Activated T-cell treated with anti-CD3 and anti-CD28 coated beads for 1 hour (primary cell): ENCODE measurements at places on chromosomes 11 and 22.

- no peak for DNase-seq
These were observed 47.6 kb upstream of the FIBIN start for GRCh38 chr11:26946257-26946716.

DNA sequence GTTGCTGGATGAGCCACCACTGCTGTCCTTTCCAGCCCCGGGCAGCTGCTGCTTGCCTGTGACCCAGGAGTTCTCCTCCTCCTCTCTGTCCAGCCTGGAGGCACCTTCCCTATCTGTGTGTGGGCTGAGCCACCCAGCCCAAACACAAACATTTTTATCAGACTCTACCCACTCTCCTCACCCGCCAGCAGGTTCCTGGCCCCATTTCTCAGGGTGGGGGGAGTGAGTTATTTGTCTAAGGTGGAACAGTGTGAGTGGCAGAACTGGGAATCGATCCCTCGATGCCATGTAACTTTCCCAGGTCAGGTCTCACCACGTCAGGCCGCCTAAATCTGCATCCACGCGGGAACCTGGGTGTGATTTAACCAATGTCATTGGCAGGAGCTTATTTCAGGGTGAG lies 20.8 kb upstream of the SMIM38 start:
- DNase-seq, result no peak

GRCh38 chr11:120285256-120285655 lies 39.8 kb upstream of the TLCD5 start:
- no peak for DNase-seq

DNA sequence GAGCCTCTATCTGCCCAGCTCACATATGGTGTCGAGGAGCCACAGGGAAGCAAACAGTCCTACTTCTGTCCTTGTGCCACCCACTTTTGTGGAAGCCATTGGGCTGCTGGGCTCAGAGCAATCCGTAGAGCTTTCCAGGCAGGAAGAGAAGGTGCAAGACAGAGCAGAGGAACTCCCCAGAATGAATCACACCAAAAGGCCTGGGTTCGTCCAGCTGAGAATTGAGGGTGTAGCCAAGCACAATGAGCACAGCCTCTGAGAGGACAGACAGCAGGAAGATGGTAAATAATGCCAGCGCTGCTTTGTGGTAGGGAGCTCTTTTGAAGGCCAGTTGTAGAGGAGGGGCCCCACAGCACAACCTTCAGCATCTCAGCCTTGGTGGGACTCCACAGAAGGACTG lies 237.8 kb downstream of the GRIK4 start:
- no peak for DNase-seq

GRCh38 chr11:95999711-96000406 lies 76.0 kb upstream of the MTMR2 start:
- DNase-seq, result no peak

DNA sequence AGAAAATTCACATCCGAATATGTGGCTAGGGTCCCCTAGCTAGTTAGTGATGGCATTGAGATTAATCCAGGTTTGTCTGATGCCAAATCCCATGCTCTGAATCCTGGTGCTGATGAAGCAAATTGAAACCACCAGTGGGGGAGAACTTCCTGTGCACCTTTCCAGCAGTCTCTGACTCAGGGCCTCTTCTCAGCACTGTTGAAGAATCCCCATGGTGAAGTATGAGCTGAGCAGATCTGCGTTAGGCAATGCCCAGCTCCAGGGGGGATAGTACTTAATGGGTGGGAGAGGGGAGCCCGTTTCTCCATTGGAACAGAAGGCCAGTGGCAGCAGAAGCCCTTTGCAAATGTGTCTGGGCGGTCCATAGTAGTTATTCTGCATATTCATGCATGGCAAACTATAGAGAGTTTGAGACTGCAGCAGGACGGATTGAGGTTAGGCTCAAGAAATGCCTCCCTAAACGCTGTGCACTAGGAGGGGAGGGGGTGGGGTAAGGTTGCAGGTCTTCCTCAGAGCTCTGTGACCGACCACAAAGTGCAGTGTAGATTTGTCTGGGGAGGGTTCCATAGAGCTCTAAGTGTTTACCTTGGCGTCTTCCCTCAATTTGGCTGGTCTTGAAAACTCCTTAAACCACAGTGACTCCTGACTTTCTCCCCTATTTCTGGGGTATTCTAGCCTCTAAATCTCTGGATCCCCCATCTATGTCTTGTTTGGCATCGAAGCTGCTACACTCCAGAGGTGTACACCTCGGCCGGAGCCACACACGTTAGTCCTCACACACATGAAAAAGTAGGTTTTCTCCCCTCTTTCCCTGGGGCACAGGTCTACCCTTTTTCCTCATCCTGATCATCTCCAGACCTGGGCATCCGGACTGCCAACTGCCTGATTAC lies 4.8 kb downstream of the POU2F3 start:
- no peak for DNase-seq

DNA sequence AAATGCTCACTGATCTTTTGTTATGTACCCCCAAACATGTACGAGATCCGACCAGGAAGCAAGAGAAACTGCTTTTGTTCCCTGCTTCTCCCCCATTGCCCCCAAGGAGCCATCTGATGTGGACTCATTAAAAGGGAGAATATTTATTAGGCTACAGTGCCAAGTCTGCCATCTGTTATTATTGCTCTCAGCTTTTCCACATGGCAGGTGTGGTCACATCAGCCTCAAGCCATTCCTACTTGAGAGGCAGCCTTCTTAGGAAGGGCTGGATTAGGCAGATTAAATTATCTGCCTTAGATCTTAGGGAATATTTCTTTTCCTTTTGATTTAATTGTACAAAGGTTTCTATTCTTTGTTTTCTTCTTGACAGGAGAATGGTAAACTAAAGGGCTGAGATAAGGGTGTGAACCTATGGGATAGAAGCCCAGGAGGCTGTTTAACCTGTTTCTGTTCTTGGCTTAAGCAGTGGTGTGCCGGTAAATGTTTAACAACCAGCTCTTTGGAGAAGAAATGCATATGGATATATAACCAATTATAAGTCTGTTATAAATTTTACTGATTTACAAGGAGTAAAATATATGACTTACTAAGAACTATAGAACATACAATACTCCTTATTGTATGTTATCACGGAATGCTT lies 88.8 kb downstream of the PDHX start:
- DNase-seq, result no peak

DNA sequence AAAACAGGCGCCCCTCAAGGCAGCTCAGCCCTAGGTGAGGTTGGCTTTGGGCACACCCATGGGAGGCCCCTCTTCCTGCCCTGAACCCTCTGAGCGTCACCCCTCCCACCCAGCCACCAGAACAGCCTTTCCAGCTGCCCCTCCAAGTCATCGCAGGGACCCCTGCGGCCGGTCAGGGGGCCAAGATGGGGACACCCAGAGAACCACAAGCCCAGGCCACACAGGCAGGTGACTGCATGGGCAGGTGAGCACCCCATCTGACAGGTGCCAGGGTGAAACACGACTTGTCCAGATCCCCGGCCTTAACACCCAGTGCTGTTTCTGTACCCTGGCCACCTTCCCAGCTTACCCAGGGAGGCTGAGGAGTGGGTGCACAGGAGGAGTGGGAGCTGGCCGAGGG lies 24.6 kb upstream of the GRAMD4 start:
- DNase-seq, result no peak

- no peak for DNase-seq
These were observed 13.9 kb upstream of the BAIAP2L2 start for GRCh38 chr22:38124236-38124974.

DNA sequence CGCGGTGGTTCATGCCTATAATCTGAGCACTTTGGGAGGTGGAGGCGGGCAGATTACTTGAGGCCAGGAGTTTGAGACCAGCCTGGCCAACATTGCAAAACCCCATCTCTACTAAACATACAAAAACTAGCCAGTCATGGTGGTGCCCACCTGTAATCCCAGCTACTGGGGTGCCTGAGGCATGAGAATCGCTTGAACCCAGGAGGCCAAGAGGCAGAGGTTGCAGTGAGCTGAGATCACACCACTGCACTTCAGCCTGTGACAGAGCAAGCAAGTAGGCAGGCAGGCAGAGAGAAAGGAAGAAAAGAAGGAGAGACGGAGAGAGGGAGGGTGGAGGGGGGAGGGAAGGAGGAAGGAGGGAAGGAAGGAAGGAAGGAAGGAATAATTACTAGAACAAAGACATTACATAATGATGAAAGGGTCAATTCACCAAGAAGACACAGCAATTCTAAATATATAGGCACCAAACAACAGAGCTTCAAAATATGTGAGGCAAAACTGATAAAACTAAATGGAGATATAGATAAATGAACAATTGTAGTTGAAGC lies 13.8 kb upstream of the CLDN5 start:
- DNase-seq, result no peak

DNA sequence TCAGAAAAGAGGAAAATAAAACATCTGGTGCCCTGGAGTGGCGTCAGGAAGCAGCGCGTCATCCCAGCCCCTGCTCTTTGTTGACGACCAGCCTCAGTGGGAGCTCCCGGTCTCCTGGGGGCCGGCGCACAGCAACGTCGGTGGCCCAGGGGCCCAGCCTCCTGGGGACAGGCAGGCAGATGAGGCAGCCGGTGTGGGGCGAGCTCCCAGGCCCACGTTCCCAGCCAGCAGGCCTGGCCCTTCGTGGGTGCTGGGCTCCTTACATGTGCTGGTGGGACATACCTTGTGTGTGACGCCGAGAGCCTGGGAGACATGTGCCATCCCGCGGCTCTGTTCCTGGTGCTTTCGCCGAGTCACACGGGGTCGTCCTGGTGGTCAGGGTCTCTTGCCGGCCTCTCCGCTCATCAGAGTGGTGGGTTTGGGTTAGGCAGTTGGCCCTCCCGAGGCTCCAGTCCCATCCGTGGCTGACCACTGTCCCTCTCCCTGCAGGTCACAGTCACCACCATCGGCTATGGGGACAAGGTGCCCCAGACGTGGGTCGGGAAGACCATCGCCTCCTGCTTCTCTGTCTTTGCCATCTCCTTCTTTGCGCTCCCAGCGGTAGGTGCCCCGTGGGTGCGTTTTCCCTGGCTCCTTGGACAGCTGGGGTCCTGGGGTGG lies 116.7 kb downstream of the KCNQ1OT1 start:
- no peak for DNase-seq

DNA sequence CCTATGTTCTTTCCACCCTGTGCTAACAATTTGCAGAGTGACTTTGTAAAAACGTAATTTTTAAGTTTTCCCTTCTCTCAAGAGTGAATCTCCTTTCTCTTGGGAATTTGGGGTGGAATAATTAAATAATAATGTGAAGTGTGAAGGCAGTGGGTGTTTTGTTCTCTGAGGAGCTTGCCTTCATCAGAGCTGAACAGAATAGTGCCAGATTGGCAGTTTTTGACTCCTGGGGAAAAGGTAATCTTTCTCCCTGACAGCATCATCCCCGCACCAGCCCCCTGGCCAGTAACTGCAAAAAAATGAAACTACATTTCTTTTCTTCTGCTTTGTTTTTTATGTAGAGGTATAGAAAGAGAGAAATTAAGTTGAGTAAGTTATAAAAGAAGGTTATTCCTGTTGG lies 59.9 kb downstream of the MUC15 start:
- DNase-seq, result no peak

GRCh38 chr11:40867991-40868632 lies 591.3 kb downstream of the LRRC4C start:
- DNase-seq, result no peak

- DNase-seq, result no peak
These were observed 1.5 kb downstream of the YPEL4 start for GRCh38 chr11:57647960-57648800.

- DNase-seq, result no peak
These were observed 209.8 kb upstream of the MTNR1B start for GRCh38 chr11:92759571-92760214.

DNA sequence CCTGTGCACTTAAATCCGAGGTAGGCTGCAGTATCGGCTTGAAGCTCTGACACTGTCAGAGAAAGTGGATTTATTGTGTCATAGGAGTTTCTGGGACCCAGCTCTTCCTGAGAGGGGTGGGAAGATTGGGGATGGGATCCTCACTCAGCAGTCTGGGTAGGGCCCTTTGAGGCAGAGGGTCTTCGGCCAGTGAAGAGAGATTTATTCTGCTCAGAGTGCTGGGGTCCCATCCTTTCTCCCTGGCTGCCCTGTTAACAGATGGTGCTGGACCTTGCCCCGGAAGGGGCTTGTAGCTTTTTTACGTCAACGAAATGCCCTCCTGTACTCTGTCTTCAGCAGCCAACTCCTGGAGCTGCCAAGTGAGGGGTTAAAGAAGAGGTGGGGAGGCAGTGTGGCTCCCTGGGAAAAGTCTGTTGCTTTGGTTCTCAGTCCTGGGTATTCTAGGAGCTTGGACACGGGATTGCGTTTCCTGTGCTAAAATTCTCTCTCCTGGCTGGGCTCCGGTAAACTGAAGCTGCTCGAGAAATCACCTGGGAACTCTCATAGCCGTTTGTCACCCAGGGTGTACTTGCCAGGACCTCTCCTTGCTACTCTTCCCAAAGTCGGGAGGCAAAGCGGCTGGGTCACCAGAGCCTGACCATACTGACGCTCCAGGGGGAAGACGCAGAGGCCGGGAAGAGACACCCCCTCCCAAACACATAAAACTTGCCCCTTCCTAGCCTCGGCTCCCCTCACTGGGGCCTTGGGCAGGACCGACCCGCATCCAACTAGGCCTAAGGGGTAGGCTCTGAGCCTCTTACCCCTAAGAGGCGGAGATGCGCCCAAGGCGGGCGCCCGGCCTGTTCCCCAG lies 806 bp upstream of the SMDT1 start:
- DNase-seq, result no peak

DNA sequence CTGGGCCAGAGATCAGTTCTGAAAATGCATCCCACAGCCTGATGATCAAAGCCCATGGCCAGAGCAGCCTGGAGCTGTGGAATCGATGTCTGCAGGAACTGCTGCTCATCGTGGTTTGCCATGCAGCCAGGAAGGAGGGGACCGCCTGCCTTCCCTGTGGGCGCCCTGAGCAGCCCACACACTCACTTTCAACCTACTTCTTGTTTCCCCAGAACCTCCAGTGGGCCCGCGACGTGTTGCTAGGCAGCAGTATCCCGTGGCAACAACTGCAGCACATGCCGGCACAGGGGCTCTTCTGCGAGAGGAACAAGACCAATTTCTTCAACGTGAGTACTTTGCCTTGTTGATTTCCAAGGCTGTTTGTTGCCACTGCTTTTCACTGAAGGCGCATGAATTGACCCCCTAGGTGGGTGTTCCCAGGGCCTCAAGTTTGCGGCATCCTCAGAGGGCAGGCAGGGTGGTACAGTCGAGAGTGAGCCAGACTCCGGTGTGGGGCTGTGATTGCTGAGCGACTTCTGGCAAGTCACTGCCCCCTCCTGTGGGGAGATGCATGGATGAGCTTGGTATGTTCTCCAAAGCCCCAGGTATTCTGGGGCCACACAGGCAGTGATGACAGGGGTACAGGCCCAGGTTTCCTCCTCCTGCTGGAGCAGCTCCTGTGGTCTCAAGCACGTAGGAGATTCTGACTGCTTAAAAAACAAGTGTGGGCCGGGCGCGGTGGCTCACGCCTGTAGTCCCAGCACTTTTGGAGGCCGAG lies 47.0 kb upstream of the SUSD2 start:
- DNase-seq, result peak; percentile 72

- no peak for DNase-seq
These were observed 106.8 kb downstream of the CEP164 start for GRCh38 chr11:117434481-117434880.

GRCh38 chr11:113177671-113178070 lies 136.7 kb upstream of the TTC12 start:
- DNase-seq, result no peak
